CD4-positive, alpha-beta T cell treated with Interleukin-21 for 1 hour (primary cell): ENCODE measurements at places on chromosomes 3 and 15.

DNA sequence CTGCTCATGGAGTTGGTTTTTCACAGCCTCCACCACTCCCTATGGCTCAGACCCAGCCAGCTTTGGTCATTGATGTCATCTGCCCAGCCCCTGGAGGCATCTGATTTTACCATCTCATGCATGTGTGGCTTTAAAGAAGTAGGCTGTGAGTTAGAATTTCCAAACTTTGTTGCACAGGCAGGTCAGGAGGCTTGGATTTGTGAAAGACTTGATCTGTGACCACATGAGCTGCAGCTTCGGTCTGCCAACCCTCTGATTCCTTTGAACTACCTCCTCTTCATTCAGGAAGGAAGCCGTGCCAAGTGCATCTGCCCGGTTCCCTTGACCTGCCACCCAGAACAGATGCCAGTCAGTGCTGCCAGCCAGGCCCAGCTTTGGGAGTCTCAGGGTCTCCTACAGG lies 9.2 kb downstream of the CTXND1 start:
- no peak for DNase-seq

- peak; percentile 4 for DNase-seq
Observed at GRCh38 chr3:129276385-129276784, 2.3 kb upstream of the HMCES start.

DNA sequence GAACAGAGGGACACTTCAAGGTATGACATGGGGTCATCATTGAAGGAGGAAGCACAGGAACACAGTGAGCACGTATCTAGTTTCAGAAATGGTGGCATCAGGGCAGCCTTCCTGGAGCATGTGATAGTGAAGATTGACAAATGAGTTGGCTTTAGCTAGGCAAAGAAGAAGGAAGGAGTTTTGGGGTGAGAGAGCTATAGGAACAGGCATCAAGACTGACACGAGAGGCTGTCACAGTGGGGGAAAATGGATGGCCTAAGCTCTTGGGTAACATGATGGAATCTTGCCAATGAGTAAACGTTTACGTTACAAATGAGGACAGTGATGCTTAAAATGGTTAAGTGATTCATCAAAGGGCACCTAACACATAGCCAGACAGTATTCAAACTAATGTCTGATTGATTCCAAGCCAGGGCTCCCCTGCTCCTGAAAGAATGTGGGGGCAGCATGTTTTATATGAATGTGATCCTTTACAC lies 23.1 kb upstream of the GPR171 start:
- no peak for DNase-seq

DNA sequence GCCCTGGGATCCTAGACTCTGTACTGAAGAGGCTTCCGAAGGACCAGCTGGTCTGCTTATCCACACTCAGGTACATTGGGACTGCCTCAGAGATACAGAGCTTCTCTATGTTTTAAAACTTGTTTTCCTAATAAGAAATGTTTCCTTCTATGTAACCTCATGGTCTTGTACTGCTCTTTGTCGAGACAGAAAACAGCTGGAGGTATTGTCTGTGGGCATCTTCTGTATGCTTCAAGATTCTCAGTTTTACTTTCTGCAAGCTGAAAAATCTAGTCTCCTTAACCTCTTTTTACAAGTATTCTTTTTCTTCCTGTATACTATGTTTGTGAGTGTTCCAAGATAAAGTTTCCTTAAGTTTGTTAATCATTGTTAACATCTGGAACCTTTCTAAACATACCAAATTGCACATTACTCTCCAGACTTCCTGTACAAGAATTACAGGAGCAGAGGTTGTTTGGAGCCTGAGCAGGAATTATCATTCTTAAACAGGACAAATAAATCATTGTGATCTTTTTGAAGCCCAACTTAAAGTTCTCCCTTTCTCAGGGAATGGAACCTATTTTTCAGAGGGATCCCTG lies 358.3 kb upstream of the CFAP20DC start:
- DNase-seq = no peak

DNA sequence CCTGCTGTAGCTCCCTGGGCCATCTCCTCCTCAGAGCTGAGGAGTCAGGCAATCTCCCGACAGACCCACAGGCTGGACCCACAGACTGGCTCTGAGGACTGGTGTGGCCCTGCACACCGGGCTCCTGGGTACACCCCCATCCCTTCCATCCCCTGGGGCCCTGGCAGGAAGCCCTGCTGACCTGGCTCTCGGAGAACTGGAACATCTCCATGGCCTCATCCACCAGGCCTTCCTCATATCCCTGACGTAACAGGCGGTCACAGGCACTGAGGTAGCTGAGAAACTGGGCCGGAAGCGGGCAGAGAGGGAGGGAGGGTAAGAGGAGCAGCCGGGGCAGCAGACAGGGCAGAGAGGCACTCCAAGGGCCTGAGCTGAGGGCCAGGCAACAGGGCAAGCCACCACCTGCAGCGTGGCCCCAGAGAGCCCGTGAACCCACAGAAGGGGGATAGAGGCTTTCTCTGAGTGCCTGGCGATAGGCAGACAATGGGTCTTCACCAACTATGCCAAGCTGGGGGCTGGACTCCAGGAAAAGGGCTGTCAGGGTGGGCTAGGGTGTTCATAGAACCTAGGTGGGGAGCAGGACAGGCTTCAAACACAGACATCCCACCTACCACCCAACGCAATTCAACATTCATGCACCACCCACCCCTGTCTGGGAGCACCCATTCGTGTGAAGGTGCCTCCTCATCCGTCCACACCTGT lies 17.9 kb downstream of the KBTBD13 start:
- DNase-seq = no peak

GRCh38 chr3:154085071-154085470 lies 36.1 kb upstream of the ARHGEF26 start:
- no peak for DNase-seq

DNA sequence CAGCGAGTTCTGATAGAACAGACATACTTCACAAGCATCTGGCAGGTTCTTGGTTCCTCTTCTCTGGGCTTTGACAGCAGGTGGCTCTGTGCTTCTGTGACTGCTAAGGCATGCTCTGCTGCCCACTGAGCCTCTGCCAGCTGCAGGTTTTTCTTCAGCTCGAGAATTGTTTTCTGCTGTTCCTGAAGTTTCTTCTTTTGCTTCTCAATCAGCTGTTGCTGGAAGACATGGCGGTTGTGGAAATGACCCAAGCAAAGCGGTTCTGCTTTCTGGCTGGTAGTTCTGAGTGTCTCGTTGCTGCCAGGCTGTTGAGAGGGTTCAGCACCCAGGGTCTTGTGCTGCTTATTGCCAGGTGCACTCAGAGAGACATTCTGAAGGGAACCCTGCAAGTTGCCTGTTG lies 50.8 kb downstream of the CCDC191 start:
- DNase-seq = no peak

DNA sequence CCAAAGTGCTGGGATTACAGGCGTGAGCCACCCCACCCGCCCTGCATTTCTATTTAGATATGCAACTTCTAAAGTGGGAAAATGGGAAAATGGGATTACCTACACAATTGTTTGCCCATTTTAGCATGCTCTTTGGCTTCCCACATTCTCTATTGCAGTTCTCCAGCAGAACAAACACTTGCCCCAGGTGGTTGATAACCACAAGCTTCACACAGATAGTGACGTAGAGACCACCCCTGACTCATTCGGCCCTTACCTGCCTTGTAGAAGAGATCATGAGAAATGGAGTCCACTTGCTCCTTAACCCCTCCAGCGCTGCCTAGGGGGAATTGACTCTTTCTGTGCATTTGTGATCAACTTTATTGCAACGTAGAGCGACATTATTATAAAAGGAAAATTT lies 83.2 kb upstream of the RAP2B start:
- no peak for DNase-seq

DNA sequence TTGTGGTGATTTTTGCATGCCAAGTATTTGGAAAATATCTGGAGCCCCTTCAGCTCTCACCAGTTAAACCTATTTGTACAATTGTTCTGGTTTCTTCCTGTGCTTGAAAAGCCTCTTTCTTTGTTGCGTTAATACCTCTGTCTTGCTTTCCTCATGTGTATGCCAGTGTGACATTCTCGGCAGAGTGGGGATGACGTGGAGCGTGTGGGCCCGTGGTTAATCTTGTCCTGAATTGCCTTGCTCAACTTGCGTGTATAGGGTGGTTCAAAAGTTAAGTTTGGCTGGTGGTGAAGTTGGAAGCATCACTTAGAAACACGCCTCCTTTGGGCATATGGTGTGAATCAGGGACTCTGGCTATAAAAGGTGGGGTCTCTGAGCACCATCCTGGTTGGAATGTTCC lies 67.1 kb downstream of the IGF1R start:
- DNase-seq = no peak

DNA sequence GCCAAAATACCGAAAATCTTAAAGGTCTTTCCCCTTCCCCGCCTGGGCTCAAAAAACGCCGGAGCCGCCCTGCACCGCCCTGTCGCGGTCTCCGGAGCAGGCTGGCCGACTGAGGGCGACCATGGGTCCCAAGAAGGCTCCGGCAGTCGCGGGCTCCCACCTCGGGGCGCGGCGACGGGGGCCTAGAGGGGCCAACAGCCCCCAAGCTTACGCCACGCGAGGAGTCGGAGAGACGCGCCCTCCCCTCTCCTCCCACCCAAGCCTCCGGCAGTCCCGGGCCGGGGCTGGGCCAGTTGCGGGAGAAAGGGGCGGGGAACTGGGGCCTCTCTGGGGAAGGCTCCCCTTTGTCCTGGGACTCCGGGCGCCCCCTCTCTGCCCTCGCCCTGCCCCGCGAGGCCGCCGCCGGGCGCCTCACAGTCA lies 69.2 kb downstream of the GOLGA8B start:
- peak; percentile 6 for DNase-seq
